A549 treated with AZD2906 at 1 μM for 4 hours (cell line): ENCODE measurements at places on chromosomes 2 and 18. TPM values are rescaled to one million over a fixed set of nuclear protein-coding genes. Genes with fewer than 3 reads are reported as not detected.

LYPD1 gene
- total RNA-seq, result 13.7 to 20.5 TPM (median 15.7 TPM) in 5 replicates

ACSL3 gene
- total RNA-seq, result 147 to 197 TPM (median 149 TPM) in 5 replicates

BARD1 gene
- 3.6 to 5.9 TPM (median 4.7 TPM) in 5 replicates for total RNA-seq

NEMP2 gene
- 5.5 to 7.8 TPM (median 7.5 TPM) in 5 replicates for total RNA-seq

LRRTM1 gene
- total RNA-seq, result not detected in 5 replicates

POTEI gene
- total RNA-seq, result 0.01 TPM in 1 of 5 replicates, not detected in the others

DNAH7 gene
- total RNA-seq, result 0.66 to 1.6 TPM (median 0.91 TPM) in 5 replicates

ELOA2 gene
- not detected in 5 replicates for total RNA-seq

UGT1A7 gene
- total RNA-seq, result 3.4 to 5.0 TPM (median 3.5 TPM) in 5 replicates

SCN1A gene
- total RNA-seq, result not detected in 5 replicates

VWA3B gene
- total RNA-seq, result 0.09 to 0.14 TPM (median 0.12 TPM) in 3 of 5 replicates, not detected in the others

M1AP gene
- total RNA-seq, result not detected in 5 replicates

PRKAG3 gene
- not detected in 5 replicates for total RNA-seq

RNF144A gene
- total RNA-seq, result 6.8 to 9.3 TPM (median 8.7 TPM) in 5 replicates

APLF gene
- 0.48 to 0.61 TPM (median 0.56 TPM) in 5 replicates for total RNA-seq

ST8SIA5 gene
- total RNA-seq, result 0.07 TPM in 1 of 5 replicates, not detected in the others

ERFE gene
- total RNA-seq, result 5.8 to 8.7 TPM (median 7.8 TPM) in 5 replicates
